ENCODE measurements at places on chromosomes 3 and 15.

DNA sequence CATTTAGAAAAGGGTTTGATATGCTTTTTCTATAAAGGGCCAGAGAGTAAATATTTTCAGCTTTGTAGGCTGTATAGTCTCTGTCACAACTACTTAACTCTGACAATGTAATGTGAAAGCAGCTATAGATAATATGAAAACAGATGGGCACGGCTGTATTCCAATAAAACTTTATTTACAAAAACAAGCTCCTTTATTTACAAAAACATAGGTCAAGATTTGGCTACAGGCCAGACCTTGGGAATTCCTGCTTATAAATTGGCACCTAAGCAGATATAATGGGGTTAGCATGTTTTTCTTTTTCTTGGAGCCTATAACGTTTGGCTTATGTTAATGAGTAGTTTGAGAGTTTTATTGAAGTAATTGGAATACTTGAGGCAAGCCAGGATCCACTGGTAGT, 119.4 kb upstream of the CGNL1 start:
- no peak for DNase-seq

DNA sequence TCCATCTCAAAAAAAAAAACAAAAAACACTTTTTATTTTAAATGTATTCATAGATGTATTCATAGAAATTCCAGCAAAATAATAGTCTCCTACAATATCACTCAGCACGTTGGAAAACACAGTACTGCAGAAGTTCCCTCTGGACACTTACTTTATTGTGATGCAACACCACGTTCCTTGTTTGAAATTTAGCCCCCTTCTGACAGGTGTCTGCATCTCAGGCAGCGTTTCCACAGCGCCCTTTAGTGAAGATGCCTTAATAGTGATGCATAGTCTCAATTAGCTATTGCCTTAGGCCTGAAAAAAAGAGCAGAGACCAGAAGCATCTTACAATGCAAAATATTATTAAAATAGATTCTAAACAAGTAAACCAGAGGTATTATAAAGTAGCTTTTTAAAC, 20.3 kb downstream of the IL12A start:
- no peak for DNase-seq

- no peak for DNase-seq
Observed at GRCh38 chr15:95590533-95591044, 739.9 kb upstream of the NR2F2 start.

DNA sequence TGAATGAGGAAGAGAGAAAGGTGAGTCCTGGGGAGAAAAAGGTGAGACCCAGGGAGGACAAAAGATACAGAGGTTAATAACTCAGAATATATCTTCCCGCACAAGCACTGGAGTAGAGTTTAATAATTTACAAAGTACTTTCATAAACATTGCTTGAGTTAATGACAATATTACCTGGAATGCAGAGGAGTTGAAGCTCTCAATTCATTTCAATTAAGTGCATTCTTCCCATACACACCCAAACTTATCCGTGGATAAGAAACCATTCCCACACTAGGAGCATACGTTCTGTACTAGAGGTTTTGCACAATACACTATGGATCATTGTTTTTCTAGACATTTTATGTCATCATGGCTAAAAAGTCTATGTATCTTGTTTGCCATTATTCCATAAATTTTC, 23.3 kb upstream of the KNG1 start:
- no peak for DNase-seq

GRCh38 chr3:10515396-10515795, 10.0 kb upstream of the ATP2B2 start:
- no peak for DNase-seq

- no peak for DNase-seq
Observed at GRCh38 chr3:153974614-153975013, 146.6 kb upstream of the ARHGEF26 start.

- no peak for DNase-seq
Observed at GRCh38 chr3:177781686-177782161, 584.4 kb upstream of the TBL1XR1 start.
